ENCODE measurements at places on chromosomes 4 and X. TPM values are rescaled to one million over a fixed set of nuclear protein-coding genes. Genes with fewer than 3 reads are reported as not detected.

SUPT20HL1 gene
- total RNA-seq, result not detected

EDA2R gene
- total RNA-seq, result 23.8 TPM

XK gene
- total RNA-seq, result under 0.01 TPM

MTNR1A gene
- total RNA-seq, result not detected

PKD2 gene
- 96.7 TPM for total RNA-seq

CDKL2 gene
- total RNA-seq, result 0.18 TPM

TLR2 gene
- total RNA-seq, result under 0.01 TPM

EREG gene
- total RNA-seq, result 0.36 TPM

VSIG1 gene
- not detected for total RNA-seq

ATP1B4 gene
- total RNA-seq, result not detected

DAPP1 gene
- total RNA-seq, result not detected

NOX1 gene
- not detected for total RNA-seq

ENAM gene
- under 0.01 TPM for total RNA-seq

VCX2 gene
- total RNA-seq, result not detected

RTL3 gene
- 1.1 TPM for total RNA-seq

FRMPD4 gene
- 1.1 TPM for total RNA-seq

MAP7D2 gene
- under 0.01 TPM for total RNA-seq

SOD3 gene
- 0.28 TPM for total RNA-seq

IDUA gene
- total RNA-seq, result 0.72 TPM

EPHA5 gene
- under 0.01 TPM for total RNA-seq

Measured in IMR-90 (cell line).